Colonic mucosa (tissue), 4 donors: ENCODE measurements at places on chromosomes 2 and 18.
A peak's percentile ranks its signal among the peaks of the same experiment; 100 is the strongest.

DNA sequence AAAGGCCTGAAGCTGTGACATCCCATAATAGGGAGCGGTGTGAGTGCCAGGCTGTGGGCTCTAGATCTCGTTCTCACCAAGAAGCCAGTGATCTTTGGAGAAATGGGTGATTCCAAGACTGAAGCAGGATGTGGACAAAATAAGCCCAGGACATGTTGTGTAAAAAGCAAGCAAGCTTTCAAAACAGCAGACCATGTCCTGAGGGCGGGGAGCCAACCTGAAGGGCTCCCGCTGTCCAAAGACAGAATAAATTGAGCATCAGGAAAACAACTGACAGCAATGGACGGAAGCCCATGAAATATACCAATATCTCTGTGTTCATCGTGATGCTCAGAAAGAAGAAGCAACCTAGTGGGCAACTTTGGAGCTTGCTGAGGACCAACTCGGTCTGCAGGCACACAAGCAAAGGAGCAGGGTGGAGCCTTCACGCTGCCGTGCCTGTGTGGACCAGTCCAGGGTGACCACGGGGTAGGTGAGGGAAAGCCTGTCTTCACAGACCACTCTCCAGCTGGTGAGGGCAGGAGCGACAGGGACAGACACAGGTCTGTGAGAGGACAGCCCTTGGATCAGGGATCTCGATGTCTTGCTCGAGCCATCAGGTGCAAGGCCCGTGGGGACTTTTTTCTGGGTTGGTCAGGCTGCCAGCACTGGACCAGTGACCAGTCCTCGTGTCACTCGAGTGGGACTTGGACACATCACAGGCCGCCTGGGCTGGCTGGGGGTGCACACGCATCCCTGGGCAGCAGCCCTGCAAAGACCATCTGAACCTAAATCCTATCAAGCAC is 21.5 kb downstream of the MTERF4 start:
- DNase-seq, result no peak

- DNase-seq, result no peak
Measured at GRCh38 chr2:197464175-197464574, 10.8 kb downstream of the COQ10B start.

GRCh38 chr2:147851244-147851930 is 6.6 kb downstream of the ACVR2A start:
- no peak for DNase-seq

GRCh38 chr2:106223347-106223746 is 29.2 kb upstream of the UXS1 start:
- DNase-seq, result no peak

DNA sequence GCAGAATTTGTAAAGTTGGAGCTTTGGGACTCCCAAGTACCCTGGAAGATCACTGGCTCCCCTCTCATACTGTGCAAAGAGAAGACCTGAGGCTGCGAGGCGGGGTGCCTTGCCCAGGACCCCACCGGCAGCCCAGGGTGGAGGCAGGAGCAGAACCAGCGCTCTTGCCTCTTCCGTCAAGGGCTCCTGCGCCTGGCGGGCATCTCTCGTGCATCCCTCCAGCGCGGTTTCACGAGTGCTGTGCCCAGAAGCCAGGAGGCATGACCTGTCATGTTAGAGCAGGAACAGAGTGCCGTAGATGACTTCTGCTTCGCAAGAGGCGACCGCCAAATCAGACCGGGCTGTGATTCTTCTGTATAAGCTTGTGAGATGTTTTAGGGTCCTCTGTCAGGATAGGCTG is 77.3 kb downstream of the LDLRAD4 start:
- DNase-seq, result no peak

DNA sequence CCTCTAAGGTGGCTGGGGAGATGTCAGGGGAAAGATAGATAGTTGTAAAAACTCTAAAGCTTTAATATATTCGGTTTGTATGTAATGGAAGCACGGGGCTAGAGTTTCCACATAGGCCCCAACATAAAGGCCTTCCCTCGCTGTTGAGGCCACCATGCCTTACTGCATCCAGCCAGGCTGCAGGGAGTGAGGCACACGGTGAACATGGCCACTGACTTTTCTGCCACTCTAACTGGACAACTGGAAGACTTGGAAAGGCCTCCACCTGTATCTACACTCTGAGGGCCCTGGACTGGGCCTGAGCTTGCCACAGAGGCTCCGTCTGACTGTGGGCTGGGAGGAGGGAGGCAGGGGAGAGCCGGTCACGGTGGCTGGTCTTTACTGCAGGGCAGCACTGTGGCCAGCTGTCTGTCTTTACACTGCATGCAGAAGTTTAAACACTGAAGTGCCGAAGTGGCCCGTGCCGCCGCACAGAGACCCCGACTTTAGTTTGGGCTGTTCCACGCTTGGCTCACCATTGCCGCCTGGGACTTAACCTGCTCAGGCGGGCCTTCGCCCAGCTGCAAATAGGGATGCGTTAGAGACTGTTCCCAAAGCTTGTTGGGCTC is 66.7 kb downstream of the EMILIN2 start:
- DNase-seq, result no peak

- no peak for DNase-seq
Measured at GRCh38 chr2:73008766-73009135, 62.8 kb downstream of the SFXN5 start.

DNA sequence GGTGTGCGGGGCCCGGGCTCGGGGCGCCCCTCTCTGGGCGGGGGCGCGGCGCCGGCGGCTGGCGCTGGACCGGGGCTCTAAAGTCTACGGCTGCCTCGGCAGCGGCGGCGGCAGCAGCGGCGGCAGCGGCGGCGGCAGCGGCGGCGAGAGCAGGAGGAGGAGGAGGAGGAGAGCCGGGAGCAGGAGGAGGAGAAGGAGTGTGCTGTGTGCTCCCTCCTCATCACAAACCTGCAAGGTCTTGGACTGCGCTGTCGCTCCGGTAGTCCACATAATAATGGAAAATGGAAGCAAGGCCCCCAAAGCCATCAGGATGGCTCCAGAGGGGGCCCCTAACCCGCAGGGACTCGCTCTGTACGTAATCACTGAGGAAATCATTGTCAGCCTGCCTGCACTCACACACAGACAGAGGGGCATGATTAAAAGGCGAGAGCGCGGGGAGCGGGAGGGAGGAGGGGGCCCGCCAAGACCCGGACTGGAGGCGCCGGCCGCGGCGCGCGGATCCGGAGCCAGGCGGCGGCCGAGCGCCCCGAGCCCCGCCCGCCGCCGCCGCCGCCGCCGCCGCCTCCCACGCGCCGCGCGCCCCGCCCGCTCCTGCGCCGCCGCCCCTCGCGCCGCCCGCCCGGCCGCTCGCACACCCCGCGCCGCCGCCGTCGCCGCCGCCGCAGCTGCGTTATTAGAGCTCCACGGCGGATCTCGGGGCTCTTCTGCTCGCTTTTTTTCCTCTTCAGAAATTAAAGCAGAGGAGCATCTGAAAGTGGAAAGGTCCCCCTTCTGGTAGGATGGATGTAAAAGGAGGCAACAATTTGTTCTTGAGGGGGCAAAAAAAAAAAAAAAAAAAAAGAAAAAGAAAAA is at the start of gene ZNF521:
Gene ZNF521 (minus strand): TSS at position 390 of the 852 bp plus-strand sequence. CDS start 1,220 bp downstream, outside the sequence.
- DNase-seq, result peak; percentile 72

DNA sequence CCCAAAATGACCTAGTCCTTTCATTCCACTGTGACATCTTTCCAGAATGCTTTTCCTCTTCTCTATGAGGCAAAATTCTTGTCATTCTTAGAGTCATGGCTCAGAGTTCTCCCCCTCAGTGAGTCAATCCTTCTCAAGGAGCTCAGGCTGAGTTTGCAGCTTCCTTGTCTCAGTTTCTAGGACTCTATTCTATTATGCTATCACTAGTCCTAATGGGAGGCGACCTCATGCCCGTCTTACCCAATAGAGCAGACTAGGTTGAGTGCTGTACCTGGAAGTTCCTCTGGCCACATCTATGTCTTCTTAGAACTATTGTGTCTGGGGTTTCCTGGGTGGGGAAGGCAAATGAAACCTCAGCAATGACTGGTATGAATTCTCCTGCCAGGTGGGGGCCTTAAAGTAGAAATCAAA is 51.5 kb downstream of the HAUS1 start:
- no peak for DNase-seq

DNA sequence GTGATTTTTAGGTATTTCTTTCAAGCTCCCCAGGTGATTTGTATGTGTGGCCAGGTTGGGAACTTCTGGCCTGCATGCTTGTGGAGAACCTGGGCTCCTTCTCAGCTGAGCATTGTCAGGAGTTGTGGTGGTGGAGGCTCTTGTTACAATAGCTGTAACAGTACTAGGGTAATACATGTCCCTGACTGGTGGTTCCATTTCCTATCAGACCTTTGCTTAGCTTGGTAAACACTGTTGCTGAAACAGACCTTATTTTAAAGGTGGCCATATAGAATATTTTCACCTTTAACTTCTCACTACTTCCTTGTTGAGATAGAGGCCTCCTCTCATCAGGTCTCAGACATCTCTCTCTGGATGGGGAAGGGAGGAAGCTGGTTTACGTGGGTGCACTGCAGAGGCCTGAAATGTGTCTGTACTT is 79.2 kb downstream of the SETBP1 start:
- no peak for DNase-seq
